ENCODE measurements at places on chromosomes 12 and 14. TPM values are rescaled to one million over a fixed set of nuclear protein-coding genes. Genes with fewer than 3 reads are reported as not detected.

Gene TAS2R7
- not detected for total RNA-seq

Gene CMKLR1
- 5.7 TPM for total RNA-seq

Gene SDR9C7
- not detected for total RNA-seq

DNA sequence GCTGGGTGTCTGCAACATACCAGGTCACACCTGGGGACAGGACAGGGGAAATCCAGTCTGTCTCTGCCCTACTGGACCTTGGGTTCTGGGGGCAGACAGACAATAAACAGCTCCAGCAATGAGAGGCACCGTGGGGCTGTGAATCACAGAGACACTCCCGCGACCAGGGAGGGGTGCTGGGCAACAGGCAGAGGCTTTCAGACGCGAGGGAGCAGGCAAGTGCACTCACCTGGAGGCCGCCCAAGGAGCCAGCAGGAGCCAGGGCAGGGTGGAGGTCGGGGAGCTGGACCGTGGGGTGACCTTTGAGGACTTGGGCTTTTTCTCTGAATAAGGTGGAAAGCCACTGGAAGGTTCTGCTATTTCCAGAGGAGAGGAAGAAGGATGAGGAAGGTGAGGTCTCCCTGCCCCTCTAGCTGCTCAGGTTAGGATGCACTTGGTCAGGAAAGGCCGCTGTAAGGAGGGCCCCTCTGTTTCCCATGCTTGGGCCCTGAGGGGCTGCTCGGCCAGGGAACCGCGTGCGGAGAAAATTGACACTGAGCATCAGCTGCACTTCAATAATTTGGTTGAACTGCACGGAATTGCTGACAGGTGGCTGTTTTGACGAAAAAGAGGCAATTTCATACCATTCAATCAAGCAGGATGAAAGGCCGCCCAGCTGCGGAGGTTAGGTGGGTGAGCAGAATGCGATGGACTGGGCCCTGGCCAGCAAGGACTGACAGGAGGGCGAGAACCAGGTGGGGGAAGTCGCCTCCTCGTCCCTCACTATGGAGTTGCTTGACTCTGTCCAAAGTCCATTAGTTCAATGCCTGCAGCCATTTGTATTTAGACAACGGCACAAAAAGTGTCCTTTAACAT lies 42.2 kb downstream of the JAG2 start:
- no peak for DNase-seq

DNA sequence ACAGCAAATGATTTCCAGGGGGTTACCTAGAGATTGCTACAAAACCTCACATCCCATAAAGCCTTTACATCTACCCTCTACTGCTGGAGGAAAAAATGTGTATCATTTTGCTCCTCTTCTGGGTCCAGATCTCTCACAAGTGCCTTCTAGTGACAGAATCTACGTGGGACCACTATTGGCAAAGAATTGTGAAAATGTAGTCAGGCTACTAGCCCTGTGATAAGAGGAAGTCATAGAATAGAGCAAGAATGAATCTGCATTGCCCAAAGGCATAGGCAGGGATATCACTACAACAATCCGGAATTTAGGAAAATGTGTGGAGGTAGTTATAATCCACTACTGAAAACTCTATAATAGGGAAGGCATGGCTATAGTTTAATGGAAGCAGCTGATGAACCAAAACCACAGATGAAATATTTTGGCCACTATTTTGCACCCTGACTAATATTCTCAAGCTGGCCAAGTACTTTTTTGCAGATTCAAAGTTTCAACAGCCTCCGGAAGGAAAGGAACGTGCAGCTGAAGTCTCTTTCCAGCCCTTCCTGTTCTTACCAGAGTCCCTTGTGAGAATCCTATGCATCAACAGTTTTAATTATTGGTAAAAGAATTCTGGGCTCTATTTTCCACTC lies 176.8 kb downstream of the PHLDA1 start:
- DNase-seq: no peak

DNA sequence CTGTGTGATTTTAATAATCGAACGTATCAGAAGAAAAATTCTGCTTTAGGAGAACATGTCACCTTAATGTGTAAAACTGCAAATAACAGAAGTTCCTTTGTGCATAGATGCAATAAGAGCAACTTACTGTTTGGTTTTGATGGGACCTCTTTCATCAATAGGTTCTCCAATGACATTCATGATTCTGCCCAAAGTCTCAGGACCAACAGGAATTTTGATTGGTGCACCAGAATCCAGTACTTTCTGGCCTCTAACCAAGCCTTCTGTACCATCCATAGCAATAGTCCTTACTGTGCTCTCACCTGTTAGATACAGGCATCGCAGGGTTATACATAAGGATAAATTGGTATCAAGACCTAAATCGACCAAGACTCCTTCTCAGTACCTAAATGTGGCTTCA lies 1.1 kb downstream of the ATP5F1B start:
- DNase-seq: no peak

DNA sequence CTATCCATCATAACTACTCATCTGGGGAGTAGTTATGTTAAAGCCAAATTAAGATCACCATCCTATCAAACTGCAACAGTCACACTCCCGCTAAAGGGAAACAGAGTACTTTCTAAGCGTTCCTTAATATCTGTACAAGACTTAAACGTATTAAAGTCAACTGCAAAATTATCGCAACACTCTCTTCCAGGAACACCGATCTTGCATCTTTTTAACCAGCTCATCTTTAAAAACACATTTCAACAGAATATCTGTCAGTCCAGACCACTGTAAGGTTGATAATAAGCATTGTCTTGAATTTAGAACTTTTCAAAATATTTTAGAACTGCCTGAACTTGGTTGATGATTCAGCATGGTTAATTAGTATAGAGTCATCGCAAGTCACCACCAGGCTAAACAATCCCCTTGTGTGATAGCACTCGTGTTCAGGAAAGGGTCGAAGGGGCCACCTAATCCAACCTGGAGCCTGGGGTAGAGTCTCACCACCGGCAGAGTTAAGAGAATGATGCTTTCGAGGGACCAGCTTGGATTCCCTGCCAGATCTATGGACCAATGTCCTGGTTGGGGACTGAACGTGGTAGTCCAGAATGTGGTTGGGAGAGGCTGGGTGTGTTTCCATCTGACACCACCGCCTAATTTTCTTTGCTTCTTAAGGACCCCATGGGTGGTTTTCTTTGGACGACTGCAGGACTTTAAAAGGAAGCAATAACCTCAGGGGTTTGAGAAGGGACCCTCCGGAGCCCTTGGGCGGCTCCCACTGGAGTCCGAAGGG lies 890 bp downstream of the SPTLC2 start:
- no peak for DNase-seq

DNA sequence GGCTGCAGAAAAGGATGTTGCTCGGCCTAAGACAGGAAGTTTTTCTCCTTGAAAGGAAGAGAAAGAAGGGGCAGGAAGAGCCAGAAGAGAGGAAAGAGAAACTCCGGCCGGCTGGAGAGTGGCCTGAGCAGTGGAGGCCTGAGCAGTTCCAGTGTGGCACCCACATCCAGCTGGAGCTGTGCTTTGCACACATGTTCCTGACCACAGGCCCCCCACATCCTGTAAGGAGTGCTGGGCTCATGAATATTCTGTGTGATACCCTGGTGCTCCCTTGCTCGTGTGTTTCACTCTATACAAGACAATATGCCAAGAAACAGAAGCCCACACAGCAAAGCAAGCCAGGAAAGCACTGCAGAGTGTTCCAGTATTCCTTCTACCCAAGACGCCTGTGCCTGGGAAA lies 27.1 kb downstream of the POLE start:
- DNase-seq: no peak

DNA sequence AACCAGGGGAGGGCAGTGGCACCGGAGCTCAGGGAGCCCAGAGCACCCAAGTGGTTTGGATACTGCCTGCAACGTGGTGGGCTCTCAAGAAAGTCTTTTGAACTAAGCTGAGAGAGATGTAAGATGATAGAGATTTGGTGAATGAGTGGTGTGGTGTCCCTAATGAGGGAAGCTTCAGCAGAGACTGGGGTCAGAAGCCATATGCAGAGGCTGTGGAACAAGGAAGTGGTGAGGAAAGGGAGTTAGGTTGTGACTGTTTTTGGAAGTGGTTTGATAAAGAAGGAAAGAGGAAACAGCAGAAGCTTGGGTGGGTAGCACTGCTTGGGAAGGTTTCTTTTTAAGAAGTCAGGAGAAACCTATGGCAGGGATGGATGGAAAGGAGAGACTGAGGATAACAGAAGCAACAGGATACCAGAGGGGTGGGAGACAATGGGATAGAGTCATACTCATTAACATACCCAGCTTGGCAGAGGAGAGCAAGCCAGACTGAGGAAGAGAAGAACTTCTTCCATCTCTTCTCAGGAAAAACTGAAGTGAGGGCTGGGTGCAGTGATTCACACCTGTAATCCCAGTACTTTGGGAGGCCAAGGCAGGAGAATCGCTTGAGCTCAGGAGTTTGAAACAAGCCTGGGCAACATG lies 24.1 kb downstream of the SLC4A8 start:
- no peak for DNase-seq

GRCh38 chr12:80805106-80805505 lies 88.4 kb downstream of the MYF5 start:
- no peak for DNase-seq

- no peak for DNase-seq
Observed at GRCh38 chr12:25130741-25131188, 64.2 kb downstream of the DNAI7 start.

DNA sequence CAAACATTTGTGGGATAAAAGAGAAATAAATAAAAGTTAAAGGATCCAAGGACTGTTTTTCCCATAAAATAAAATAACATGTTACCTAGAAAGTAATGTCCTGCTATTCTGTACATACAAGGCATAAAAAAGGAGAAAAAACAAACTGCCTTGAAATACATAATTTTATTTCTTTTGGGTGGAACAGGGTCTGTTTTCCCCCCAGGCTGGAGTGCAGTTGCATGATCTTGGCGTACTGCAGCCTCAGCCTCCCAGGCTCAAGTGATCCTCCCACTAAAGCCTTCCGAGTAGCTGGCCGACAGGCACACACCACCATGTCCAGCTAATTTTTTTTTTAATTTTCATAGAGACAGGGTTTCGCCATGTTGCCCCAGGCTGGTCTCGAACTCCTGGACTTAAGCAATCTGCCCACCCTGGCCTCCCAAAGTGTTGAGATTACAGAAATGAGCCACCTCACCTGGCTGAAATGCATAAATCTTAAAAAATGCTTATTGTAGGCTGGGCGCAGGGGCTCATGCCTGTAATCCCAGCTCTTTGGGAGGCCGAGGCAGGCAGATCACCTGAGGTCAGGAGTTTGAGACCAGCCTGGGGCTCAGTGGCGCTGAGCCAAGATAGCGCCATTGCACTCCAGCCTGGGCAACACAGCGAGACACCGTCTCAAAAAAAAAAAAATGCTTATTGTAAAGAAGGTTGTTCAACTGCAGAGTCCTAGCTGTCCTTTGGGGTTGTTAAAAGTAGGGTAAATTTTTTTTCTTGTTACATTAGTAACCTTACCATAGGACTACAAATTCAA lies 4.1 kb upstream of the TUBA1C start:
- no peak for DNase-seq

DNA sequence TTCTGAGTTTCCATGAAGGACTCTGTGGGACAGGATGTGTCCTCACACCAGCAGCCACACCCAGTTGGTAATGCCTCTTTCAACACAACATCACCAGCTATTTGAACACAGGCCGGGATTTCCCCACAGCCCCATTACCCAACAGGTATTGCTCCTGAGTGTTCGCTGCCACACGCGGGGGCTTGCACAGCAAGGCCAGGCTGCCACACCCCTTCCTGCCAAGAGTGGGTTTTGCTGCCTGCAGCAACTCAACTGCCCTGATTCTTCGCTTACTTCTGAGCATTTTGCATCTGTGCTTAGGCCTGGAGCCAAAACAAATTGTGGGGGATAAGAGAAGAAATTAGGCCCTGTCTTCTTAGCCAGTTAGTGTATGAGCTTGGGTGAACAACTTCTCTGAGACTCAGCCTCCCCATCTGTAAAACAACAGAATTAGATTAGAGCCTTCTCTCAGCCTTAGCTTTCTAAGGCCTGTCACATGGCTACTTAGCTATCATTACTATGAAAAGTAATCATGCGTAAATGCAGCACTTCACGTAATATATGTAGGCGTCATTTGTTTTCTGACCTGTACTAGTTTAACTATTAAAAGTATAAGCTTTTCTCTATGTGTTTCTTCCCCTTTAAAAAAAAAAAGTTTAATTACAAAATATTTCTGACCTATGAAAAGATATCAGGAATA lies 20.0 kb downstream of the CKAP4 start:
- DNase-seq: no peak

GRCh38 chr12:58347691-58348090 lies 406.3 kb downstream of the ATP23 start:
- DNase-seq: no peak

GRCh38 chr12:29167988-29168387 lies 18.9 kb downstream of the FAR2 start:
- DNase-seq: no peak

GRCh38 chr14:93030761-93031160 lies 85.0 kb downstream of the ITPK1 start:
- no peak for DNase-seq

- DNase-seq: no peak
Observed at GRCh38 chr12:106446419-106447092, 89.0 kb downstream of the POLR3B start.

Measured in left ventricle myocardium inferior (tissue), 1 donor.